ENCODE measurements at places on chromosomes 11 and 22.
A peak's percentile ranks its signal among the peaks of the same experiment; 100 is the strongest.

- no peak for DNase-seq
Observed at GRCh38 chr11:62393735-62394134, 25.1 kb upstream of the SCGB1A1 start.

GRCh38 chr11:21552911-21553310, 640.0 kb upstream of the ANO5 start:
- DNase-seq = no peak

- DNase-seq = no peak
Observed at GRCh38 chr11:65849366-65849765, 8.6 kb downstream of the CFL1 start.

DNA sequence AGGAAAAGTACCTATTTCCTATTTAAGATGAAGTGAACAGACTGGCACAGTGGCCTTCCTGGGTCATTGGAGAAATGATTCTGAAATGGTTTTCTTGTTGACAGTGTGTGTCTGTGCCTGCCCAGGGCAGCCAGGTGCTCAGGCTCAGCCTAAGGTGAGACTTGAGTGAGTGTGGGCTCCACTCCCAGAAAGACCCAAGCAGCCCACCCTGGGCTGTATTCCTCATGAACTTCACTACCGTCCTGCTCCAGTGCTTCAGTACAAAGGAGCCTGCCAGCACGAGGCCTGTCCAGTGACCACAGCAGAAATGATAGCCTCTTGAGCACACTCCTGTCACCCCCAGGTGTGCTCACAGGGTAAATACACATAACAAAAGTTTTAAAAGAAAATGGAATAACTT, 49.5 kb downstream of the GAB4 start:
- DNase-seq = peak; percentile 8

- DNase-seq = peak; percentile 81
Observed at GRCh38 chr11:6572215-6572614, 31.2 kb downstream of the RRP8 start.

DNA sequence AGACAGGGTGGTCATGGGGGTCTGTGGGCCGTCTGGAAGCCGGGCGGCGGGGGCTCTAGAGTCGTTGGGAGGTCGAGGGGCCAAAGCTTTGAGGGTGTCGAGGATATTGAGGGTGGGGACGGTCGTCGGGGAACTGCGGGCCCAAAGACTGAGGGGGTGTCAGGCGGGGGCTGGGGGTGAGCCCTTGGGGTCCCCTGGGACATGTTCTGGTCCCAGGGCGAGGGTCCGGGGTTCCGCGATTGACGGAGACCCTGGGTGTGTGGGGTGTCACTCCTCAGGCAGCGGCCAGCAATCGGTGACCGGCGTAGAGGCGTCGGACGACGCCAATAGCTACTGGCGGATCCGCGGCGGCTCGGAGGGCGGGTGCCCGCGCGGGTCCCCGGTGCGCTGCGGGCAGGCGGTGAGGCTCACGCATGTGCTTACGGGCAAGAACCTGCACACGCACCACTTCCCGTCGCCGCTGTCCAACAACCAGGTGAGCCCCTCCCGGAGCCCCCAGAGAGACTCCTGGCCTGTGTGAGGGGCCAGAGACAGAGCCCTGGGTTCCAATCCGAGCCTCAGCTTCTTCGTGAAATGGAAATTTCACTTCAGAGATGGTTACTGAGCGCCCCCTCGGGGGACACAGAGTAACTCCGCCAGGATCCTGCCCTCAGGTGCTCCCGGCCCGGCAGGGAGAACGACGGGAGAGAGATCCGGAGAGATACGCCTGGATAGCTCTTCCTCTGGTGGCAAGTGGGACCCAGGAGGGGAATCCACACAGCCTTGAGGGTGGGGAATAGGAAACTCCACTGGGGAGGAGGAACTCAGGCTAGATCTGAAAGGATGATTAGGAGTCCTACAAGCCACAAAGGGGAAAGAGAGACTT, 714 bp downstream of the SDF2L1 start:
- peak; percentile 58 for DNase-seq

DNA sequence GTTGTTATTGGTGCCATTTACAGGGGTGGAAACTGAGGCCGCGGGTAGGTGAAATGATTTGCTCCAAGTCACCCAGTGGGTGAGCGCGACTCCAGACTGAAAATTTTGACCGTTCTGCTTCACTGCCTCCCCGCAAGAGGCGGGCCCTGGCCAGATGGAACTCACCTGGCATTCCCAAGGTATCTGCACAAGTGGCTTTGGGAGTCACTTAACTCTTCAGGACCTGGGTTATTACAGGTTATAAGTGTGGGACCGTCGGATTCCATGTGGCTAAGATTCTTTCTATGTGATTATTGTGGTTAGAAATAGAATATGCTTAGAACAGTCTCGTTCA, 598 bp downstream of the CABIN1 start:
- no peak for DNase-seq

GRCh38 chr22:23193196-23193827, 13.0 kb downstream of the BCR start:
- DNase-seq = no peak

DNA sequence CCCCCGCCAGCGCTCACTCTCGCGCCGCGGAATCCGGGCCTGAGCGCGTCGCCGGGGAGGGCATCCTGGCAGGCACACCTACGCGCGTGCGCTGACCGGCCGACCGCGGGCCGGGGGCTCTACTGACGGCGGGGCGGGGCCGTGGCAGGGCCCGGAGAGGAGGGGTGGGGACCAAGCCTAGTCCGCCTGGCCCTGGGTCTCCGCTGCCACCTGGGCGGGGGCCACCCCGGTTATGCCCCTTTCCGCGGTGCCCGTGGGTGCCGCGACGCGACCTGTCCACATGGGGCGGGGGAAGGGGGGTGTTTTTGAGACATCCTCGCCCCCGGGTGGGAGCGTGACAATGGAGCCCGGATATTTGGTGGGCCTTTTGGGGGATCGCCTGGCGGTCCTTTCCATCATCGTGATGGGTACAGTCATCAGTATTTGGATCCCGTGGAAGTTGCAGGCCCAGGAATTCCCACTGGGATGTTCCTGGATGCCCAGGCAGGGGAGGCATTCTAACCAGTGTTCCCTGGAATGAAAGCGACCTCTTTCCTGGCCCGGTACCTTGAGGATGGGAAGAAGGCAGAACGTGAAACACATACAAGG, 2.2 kb downstream of the NCAM1 start:
- no peak for DNase-seq

GRCh38 chr22:38036392-38037062, 20.7 kb upstream of the PICK1 start:
- DNase-seq = no peak

DNA sequence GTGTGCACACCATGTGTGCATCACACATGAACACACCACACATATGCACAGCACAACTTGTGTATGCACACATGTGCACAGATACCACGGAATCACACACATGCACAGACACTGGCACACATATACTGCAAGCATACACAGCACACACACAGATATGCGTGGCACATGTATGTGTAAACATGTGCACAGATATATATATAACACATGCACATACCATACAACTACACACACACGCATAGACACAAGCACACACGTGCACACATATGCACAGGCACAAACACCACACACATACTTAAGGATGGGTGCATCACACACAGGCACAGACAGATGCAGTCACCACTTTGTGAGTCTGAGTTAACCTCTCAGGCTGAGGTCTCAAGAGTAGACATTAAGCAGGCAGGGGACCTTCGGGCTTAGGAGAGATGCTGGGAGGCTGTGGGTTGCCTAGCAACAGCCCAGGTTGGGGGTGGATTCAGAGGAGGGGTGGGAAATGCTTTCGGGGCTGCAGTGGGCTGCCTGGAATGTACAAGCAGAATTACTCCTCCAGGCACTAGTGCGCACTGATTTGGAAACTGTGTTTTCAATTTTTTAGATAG, 82.9 kb downstream of the MYO18B start:
- DNase-seq = no peak

DNA sequence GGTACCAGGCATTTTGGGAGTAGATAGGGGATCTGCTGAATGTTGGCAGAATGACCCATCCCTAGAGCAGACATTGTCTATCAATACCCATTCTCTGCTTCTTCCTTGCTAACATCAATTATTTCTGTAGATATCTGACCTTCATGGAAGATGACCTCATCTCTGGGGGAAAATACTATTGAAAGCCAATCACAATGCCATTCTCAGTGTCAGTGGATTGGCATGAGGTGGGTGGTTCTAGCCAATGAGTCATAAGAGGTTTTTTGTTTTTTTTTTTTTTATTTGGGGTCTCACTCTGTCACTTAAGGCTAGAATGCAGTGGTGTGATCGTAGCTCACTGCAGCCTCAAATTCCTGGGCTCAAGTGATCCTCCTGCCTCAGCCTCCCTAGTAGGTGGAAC, 42.5 kb downstream of the SNX19 start:
- DNase-seq = peak; percentile 46

- no peak for DNase-seq
Observed at GRCh38 chr11:116225236-116225635, 547.6 kb downstream of the BUD13 start.

DNA sequence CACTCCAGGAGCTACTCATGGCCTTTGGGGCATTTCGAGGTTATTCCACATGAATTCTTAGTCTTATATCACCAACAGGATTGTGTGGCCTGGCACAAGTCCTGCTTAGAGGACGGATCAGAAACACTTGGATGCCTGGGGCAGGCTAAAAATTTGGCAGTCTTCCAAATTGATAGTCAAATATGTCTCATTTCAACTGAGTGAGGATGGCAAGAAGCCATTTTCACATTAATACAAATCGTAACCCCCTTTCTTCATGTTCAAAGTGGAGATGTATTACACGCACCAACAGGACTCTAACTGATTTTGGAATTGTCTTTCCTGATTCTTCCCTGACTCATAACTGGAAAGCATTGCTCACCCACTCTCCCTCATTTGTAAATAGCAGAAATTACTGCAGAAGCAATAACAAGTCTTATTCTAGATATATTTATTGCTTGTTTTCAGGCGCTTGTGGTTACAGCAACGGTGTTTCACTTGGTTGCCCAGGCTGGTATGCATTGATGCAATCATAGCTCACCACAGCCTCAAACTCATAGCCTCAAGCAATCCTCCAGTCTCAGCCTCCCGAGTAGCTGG, 10.3 kb upstream of the CCDC86 start:
- DNase-seq = no peak

- DNase-seq = no peak
Observed at GRCh38 chr22:46750863-46751443, 11.5 kb upstream of the TBC1D22A start.

DNA sequence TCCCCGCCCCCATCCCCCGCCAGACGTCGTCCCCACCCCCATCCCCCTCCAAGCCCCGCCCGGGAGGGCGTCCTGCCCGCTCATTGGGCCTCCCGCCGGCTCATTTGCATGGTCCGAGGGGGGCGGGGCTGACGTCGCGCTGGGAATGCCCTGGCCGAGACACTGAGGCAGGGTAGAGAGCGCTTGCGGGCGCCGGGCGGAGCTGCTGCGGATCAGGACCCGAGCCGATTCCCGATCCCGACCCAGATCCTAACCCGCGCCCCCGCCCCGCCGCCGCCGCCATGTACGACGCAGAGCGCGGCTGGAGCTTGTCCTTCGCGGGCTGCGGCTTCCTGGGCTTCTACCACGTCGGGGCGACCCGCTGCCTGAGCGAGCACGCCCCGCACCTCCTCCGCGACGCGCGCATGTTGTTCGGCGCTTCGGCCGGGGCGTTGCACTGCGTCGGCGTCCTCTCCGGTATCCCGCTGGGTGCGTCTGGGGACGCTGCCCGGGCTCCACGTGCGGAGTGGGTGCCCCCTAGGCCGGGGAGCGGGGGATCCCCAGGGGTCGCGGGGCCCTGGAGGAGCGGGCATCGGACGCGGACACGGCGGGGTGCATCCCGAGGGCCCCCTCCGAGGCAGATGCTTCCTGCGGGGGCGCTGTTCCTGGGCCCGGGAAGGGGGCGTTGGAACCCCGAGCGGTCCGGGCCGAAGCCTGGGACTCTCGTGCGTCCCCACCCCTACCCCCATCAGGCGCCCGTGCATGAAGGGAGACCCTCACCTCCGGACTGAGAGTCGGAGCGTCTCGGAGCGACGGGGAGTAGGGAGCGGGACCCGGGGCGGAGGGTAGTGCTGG, at the start of gene PNPLA3:
Gene PNPLA3 (plus strand): TSS at position 175 of the 834 bp plus-strand sequence. CDS start 107 bp downstream, at position 282.
- peak; percentile 96 for DNase-seq

- DNase-seq = no peak
Observed at GRCh38 chr22:44133901-44134571, 46.7 kb upstream of the PARVG start.

DNA sequence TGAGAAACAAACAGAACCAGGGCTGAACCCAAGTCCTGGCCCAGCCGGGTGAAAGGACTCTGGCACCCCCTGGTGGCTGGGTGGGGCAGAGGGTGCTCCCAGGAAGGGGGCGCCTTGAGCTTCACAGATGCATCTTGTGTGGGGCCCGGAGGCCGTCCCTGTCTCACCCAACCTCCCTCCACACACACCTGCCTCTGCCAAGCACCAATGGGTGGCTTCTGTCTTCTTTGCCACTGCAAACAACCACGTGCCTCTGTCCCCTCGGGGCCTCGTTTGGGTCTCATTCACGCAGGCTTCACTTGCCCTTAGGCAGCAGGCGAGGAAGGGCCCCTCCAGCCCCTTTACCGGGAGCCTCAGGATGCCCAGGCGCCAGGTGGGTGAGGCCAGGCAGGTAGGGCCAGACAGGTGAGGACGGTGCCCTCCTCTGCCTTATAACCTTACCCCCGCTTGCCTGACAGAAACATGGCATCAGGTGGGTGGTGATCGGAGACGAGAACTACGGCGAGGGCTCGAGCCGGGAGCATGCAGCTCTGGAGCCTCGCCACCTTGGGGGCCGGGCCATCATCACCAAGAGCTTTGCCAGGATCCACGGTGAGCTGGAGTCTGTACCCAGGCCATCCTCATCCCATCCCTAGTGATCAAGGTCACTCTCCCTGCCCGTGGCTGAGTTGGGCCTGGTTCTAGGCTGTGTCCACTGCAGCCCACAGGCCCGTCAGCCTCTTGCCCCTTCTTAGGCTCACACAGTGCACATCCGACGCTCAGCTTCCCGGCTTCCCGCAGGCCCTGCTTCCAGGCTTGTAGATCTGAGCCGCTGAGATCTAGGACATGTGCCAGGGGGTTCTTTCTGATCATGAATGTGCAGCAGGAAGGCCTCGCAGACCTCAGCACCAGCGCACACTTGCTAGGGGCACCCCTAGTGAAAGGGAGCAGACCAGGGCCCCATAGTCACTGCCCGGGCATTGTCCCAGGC, 17.2 kb downstream of the POLR3H start:
- peak; percentile 85 for DNase-seq

DNA sequence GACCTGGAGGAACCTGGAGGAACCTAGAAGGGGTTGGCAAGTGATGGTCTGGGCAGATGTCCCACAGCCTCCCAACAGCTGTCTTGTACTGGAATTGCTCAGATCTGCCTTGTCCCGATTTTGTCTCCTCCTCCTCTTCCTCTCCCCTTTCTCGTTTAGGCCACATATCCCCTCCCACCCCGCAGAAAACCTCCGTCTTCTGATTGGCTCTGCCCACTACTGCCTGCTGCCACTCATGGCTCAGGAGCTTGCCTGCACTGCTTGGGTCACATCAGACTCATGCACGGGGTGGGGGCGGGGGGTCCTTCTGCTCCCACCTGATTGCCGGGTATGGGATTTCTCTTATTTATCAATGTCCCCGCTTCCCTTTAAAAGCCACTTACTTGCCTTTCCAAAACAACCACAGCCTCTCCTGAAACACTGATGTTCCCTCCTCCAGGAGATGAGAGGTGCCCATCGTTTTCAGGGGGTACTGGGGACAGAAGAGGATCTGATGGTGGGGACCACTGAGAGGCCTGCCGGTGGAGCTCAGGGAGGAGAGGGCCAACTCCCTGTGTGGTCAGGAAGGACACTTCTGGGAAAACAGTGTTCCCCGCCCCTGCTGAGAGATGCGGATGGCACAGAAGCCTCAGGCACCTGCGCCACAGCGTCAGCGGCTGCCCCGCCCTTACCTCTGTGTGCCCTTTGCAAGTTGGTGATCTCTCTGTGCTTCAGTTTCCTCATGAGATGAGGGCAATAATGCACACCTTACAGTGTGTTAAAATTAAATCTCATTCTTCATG, 14.7 kb downstream of the TOM1 start:
- DNase-seq = no peak
